ENCODE measurements at places on chromosomes 3 and 15. TPM values are rescaled to one million over a fixed set of nuclear protein-coding genes. Genes with fewer than 3 reads are reported as not detected.

GRCh38 chr15:73375012-73375411 is 6.3 kb upstream of the HCN4 start:
- DNase-seq = no peak

- no peak for DNase-seq
Observed at GRCh38 chr15:100988857-100989256, 69.7 kb downstream of the LRRK1 start.

- peak; percentile 51 for DNase-seq
Observed at GRCh38 chr15:74383695-74384565, 16.5 kb upstream of the CYP11A1 start.

CERS3 gene
- polyA plus RNA-seq = 0.04 TPM

GOLGA6A gene
- polyA plus RNA-seq = 0.15 TPM

All from left lung (tissue), 14 donors.